ENCODE measurements at places on chromosomes 16 and 17.

GRCh38 chr17:69696650-69697049 is 282.2 kb downstream of the MAP2K6 start:
- DNase-seq: no peak

GRCh38 chr16:54175169-54175551 is 111.4 kb downstream of the IRX3 start:
- no peak for DNase-seq

- DNase-seq: no peak
Observed at GRCh38 chr17:28818819-28819221, 23.8 kb downstream of the FAM222B start.

DNA sequence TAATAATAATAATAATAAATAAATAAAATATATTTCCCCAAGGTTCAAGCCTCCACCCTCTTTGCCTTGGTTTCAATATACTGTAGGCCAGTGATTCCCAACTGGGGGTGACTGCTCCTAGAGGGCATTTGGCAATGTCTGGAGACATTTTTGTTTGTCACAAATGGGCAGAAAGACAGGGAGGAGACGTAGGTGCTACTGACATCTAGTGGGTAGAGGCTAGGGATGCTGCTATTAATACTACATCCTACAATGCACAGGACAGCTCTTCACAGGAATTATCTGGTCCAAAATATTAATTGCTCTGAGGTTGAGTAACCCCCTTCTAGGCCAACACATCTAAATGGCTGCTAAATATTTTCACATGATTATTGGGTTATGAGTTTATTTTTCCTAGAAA is 12.8 kb upstream of the PRR14 start:
- DNase-seq: no peak

All from CD8-positive, alpha-beta T cell (primary cell).